Breast epithelium (tissue), 4 donors: ENCODE measurements at places on chromosomes 2 and 18. TPM values are rescaled to one million over a fixed set of nuclear protein-coding genes. Genes with fewer than 3 reads are reported as not detected.

DNA sequence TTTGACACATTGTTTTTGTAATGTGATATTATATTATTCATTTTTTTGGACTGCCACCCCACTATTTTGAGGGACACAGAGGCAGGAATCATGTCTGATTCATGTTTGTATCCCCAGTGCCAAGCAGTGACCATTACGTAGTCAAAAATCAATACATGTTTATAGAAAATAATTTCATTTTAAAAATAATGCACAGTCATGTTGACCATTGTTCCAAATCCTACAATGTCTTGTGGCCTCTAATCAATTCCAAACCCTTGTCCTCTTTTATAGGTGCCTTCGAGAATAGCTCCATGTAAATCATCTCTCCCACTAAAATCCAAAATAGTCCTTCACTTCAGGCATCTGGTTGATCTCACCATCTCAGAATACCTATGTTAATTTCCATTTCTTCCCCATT, 454.7 kb downstream of the LRP1B start:
- no peak overlapping the region for H3K4me3 ChIP-seq
- DNase-seq, result no peak
- no peak overlapping the region for H3K27ac ChIP-seq
- H3K4me1 ChIP-seq, result no peaks in the 10 kb centered on the region
- H3K27me3 ChIP-seq, result no peaks in the 10 kb centered on the region
- no peaks in the 10 kb centered on the region for H3K36me3 ChIP-seq

- no peak overlapping the region for H3K27ac ChIP-seq
- H3K36me3 ChIP-seq, result no peaks in the 10 kb centered on the region
Measured at GRCh38 chr2:5373200-5373599, 319.0 kb upstream of the SOX11 start.

DNA sequence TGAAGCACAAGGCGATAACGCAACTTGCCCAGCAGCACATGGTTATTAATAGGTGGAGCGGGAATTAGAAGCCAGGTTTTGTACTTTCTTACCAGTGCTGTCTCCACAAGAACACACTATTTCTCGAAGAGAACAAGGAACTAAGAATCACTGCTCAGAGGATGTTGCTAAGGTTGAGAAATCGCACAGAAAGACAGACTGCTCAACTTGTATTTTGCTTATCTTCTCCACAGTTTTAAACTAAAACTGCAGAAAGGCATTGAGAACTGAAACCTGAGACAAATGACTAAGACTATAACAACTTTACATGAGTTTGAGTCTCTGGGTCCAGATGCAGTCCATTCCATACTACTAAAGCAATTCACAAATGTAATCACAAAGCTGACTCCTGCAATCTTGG, 6.2 kb downstream of the PRKD3 start:
- H3K36me3 ChIP-seq, result no peaks in the 10 kb centered on the region
- no peaks in the 10 kb centered on the region for H3K4me1 ChIP-seq
- no peaks in the 10 kb centered on the region for H3K27me3 ChIP-seq
- no peak overlapping the region for H3K4me3 ChIP-seq

SLC9A2 gene
- 0.16 TPM for total RNA-seq

DNA sequence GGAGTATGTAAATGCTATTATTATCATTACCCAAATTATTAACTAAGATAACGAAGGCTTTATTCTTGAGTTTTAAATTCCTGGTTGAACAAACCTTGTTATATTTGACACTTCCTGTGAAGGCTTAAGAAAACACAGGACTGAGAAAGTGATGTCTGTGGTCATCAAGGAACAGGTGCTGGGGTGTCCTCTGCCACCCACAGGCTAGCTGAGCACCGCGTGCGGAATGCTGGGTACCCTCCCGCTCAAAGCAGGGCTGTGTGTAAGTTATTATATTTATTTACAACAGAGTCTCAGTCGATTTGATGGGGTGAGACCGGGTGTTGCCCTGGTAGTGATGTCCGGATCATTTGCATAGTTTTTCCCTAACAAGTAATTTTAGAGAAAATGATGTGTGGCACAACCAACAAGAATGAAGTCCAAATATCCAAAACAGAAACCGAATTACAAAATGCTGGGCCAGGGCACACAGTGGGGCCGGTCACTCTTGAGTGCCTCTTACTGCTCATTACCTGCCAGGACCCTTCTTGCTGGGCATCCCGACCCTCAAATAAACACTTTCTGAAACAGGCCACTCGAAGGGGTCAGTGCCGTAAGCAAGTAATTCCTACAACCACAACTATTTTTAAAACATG, 49.2 kb downstream of the TMEM18 start:
- no peak for DNase-seq
- H3K4me3 ChIP-seq, result no peak overlapping the region
- H3K27ac ChIP-seq, result peak overlapping the region; percentile 86
- no peaks in the 10 kb centered on the region for H3K36me3 ChIP-seq
- no peaks in the 10 kb centered on the region for H3K27me3 ChIP-seq
- H3K4me1 ChIP-seq, result no peaks in the 10 kb centered on the region

DNA sequence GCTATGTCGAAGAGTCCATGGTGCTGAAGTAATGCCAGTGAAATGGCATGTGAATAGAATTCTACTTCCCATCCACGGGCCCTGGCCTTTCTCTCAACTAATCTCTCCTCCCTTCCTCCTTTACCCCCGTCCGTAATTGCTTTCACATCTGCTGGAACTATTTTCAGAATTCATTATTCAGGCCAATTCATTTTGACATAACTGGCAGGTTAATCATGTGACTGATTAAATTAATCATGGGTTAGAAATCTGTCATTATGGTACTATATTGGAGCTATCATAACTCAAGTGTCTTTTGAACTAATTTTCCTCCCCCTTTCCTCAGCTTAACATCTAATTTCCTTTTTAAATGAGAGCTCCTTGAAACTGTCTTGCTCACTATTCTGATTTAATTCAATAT, 66.9 kb downstream of the ZDBF2 start:
- no peaks in the 10 kb centered on the region for H3K4me1 ChIP-seq
- no peaks in the 10 kb centered on the region for H3K36me3 ChIP-seq
- H3K4me3 ChIP-seq, result no peak overlapping the region

DNA sequence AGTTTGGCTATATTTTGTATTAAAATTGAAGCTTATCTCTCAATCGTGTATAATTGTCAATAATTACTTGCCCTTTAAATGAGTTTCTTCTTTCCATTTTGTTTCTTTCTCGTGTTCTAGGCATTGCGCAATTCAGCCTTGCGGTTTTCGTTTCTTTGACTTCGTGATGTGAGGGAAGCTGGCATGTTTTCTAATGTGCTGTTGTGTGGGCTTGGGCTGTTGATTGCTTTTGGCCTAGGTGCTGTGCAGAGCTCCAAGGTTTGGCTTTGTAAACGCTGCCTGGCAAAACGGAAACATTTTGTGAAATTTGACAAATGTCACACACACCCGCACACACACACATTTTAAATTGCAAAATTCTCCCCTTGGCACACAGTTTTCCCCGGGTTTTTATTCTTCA, 242.6 kb upstream of the TCF4 start:
- DNase-seq, result no peak
- no peaks in the 10 kb centered on the region for H3K36me3 ChIP-seq
- H3K27me3 ChIP-seq, result no peaks in the 10 kb centered on the region
- no peaks in the 10 kb centered on the region for H3K4me1 ChIP-seq

DNA sequence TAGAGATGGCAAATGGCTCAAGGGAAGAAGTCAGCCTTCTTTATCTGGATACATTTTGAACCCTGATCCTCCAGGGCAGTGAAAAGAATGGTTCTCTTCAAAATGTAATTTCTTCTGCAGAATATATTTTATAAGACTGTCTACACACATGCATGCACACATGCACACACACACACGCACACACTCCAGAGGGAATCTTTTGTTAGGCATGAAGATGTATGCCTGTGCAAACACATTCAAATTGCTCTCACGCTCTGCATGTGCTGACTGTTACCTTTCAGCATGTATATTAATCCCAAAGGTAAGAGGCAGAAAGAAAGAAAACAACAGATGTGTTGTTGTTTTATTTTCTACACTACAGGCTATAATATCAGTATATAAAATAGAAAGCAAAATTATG, 43.2 kb downstream of the SLC5A7 start:
- H3K27me3 ChIP-seq, result no peaks in the 10 kb centered on the region
- no peak overlapping the region for H3K4me3 ChIP-seq
- no peak for DNase-seq
- H3K4me1 ChIP-seq, result no peaks in the 10 kb centered on the region
- H3K36me3 ChIP-seq, result no peaks in the 10 kb centered on the region
- no peak overlapping the region for H3K27ac ChIP-seq

SCYGR8 gene
- total RNA-seq, result not detected

SERPINB4 gene
- total RNA-seq, result not detected

- H3K4me3 ChIP-seq, result peak overlapping the region; percentile 77
- no peaks in the 10 kb centered on the region for H3K4me1 ChIP-seq
- no peaks in the 10 kb centered on the region for H3K36me3 ChIP-seq
Measured at GRCh38 chr18:10453261-10453805, 1.1 kb upstream of the APCDD1 start.

DNA sequence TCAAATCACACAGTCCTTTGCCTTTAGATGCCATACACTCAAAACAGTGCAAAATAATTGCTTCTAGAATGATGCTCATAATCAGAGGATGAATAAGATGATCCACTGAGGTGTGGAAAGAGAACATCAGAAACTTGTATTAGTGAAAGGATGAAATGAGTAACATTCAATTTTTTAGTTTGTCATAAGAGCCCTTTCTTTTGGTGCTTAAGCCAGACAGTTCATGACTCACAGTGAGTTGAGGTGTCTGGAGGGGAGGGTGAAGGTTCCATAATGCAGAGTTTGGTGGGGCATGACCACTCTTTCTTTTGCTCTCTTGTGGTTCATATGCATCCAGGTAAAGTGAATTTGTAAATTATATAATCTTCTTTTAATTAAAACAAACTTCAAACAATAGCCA, 415.0 kb upstream of the CELF4 start:
- H3K27ac ChIP-seq, result no peak overlapping the region
- H3K36me3 ChIP-seq, result no peaks in the 10 kb centered on the region
- no peak overlapping the region for H3K4me3 ChIP-seq
- H3K4me1 ChIP-seq, result no peaks in the 10 kb centered on the region
- no peaks in the 10 kb centered on the region for H3K27me3 ChIP-seq

TTC32 gene
- 17.8 TPM for total RNA-seq

GRCh38 chr2:229980431-229981184, 58.3 kb downstream of the FBXO36 start:
- peak overlapping the region; percentile 4 for H3K4me3 ChIP-seq
- no peaks in the 10 kb centered on the region for H3K36me3 ChIP-seq
- H3K27ac ChIP-seq, result peak overlapping the region; percentile 60
- H3K4me1 ChIP-seq, result no peaks in the 10 kb centered on the region

- H3K27ac ChIP-seq, result no peak overlapping the region
- DNase-seq, result no peak
- no peak overlapping the region for H3K4me3 ChIP-seq
- H3K27me3 ChIP-seq, result no peaks in the 10 kb centered on the region
- H3K36me3 ChIP-seq, result no peaks in the 10 kb centered on the region
Measured at GRCh38 chr2:138831691-138832090, 51.5 kb upstream of the NXPH2 start.

CYTIP gene
- 16.8 TPM for total RNA-seq

PLEKHA3 gene
- 15.2 TPM for total RNA-seq

- H3K36me3 ChIP-seq, result no peaks in the 10 kb centered on the region
- no peaks in the 10 kb centered on the region for H3K4me1 ChIP-seq
- no peak for DNase-seq
- no peak overlapping the region for H3K4me3 ChIP-seq
- no peaks in the 10 kb centered on the region for H3K27me3 ChIP-seq
Measured at GRCh38 chr2:21607572-21607971, 483.8 kb downstream of the TDRD15 start.

TOGARAM2 gene
- total RNA-seq, result 0.15 TPM

GRCh38 chr2:207711750-207712530, 500 bp downstream of the CCNYL1 start:
- no peaks in the 10 kb centered on the region for H3K36me3 ChIP-seq
- no peaks in the 10 kb centered on the region for H3K4me1 ChIP-seq
- peak overlapping the region; percentile 97 for H3K4me3 ChIP-seq

HRH4 gene
- not detected for total RNA-seq

DNA sequence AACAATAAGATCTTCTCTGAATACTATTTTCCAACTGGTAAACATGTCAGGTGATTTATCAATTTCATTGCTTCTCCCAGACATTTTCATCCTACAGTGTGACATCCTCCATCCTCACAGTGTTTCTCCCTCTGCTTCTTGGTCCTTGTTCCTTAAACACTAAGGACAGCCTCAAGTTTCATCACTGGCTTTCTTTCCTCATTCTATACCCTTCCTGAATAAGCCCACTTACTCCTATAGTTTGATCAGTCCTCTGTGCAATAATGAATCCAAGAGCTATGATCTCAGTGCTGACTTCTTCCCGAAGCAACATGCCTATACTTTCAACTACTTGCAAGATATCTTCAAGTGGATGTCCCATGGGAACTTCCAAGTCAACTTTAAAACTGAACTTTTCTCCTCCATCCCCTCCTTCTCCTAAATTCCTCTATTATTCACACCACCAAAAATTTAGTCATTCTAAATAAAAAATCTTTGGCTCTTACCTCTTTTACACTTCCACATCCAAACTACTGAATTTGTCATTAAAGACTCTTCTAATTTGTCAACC, 87.6 kb downstream of the FAM228A start:
- H3K4me1 ChIP-seq, result no peaks in the 10 kb centered on the region
- DNase-seq, result no peak
- H3K27me3 ChIP-seq, result no peaks in the 10 kb centered on the region

ITGA6 gene
- 45.9 TPM for total RNA-seq

GRCh38 chr2:174124181-174124580, 124.2 kb downstream of the OLA1 start:
- no peaks in the 10 kb centered on the region for H3K36me3 ChIP-seq
- no peak overlapping the region for H3K4me3 ChIP-seq
- DNase-seq, result no peak
- H3K27me3 ChIP-seq, result no peaks in the 10 kb centered on the region
- no peaks in the 10 kb centered on the region for H3K4me1 ChIP-seq
- H3K27ac ChIP-seq, result no peak overlapping the region

DNA sequence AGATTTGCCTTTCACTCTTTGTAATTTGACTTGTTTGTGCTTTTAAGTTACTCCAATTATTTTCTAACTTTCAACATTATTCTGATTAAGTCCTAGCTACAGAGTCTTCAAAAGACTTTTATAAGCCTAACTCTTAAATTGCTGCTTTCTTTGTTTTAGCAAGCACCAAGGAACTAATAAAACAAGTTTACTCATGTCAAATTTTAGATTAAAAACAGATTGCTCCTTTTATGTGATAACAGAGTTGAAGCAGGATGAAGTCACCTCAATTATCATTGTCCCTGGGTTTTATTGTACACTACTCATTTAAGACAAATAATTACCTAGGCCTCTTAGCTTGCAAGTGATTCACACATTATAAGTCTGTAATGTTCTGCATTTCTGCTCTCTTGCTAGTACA, 678.4 kb downstream of the ERBB4 start:
- H3K27ac ChIP-seq, result no peak overlapping the region
- no peaks in the 10 kb centered on the region for H3K4me1 ChIP-seq
- no peak overlapping the region for H3K4me3 ChIP-seq
- DNase-seq, result no peak

- no peak overlapping the region for H3K4me3 ChIP-seq
- H3K4me1 ChIP-seq, result no peaks in the 10 kb centered on the region
- DNase-seq, result peak; percentile 35
Measured at GRCh38 chr2:17646081-17646554, 105.6 kb downstream of the VSNL1 start.

DNA sequence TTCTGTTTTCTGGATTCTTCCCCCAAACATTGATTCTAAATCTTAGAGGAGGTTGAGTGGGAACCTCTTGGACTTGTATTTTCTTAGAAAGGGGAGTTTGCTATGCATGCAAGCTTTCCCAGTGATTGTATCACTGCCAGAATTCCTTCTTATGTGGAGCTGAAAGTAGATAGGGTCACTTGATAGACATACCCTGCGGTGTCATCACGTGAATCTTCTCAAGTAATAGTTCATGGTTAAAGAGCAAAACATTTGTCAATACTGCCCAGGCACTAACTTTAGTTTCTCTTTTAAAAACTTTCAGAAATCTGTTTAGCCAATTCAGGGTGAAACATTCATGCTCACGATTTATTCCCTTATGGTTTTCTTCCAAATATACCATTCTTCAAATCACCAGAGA, 6.4 kb downstream of the PMAIP1 start:
- no peak overlapping the region for H3K27ac ChIP-seq
- H3K4me1 ChIP-seq, result no peaks in the 10 kb centered on the region
- no peaks in the 10 kb centered on the region for H3K27me3 ChIP-seq
